RKO (cell line): ENCODE measurements at places on chromosomes 11 and 22.
A peak's percentile ranks its signal among the peaks of the same experiment; 100 is the strongest.

- DNase-seq: peak; percentile 92
These were observed 106.8 kb downstream of the ABTB2 start for GRCh38 chr11:34250732-34251588.

GRCh38 chr11:9716275-9717039, 52.6 kb downstream of the SWAP70 start:
- peak; percentile 25 for DNase-seq

- DNase-seq: no peak
These were observed 110.9 kb downstream of the GALNT18 start for GRCh38 chr11:11510939-11511338.

GRCh38 chr22:49211176-49211575, 616.5 kb downstream of the BRD1 start:
- DNase-seq: no peak

DNA sequence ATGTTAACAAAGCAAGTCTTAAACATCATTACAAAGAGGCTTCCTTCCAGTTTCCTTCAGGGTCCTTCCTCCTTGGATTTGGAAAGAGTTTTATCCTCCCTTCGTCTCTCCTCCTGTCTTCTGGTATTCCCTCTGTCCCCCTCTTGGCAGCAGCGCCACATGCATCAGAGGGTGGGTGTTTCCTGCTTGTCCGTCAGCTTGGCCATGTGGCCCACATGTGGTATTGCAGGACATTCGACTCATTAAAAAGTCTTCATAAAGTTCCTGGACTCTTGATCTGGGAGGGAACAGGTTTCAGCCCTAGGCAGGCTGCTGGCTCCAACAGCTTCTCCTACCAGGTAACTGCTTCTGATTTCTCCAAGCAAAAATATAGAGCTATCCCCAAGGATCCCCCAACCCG, 189.8 kb downstream of the CSNK2A3 start:
- DNase-seq: peak; percentile 35

DNA sequence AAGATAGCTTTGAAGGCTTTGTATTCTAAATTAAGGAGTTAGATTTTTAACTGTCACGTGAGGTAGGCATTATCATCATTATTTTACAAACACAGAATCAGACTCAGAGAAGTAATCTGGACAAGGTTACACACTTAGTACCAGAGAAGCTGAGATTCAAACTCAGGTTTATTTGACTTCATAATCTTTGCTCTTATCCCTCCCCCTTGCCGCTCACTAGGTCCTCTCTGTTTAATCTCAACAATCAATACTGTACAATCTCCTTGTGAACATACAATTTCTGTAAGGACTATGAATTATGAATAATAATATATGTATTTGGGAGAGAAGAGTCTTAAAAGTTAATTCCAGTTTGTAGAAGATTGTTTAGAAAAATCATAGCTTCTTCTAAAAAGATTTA, 5.2 kb upstream of the DNAJB7 start:
- DNase-seq: no peak

GRCh38 chr11:97118614-97119200, 728.9 kb downstream of the JRKL start:
- no peak for DNase-seq
